ENCODE measurements at places on chromosomes 2 and 18.

GRCh38 chr2:1494906-1495305 is 81.6 kb downstream of the TPO start:
- no peak for DNase-seq

- no peak for DNase-seq
These were observed 205.0 kb downstream of the RAD51AP2 start for GRCh38 chr2:17313261-17313660.

DNA sequence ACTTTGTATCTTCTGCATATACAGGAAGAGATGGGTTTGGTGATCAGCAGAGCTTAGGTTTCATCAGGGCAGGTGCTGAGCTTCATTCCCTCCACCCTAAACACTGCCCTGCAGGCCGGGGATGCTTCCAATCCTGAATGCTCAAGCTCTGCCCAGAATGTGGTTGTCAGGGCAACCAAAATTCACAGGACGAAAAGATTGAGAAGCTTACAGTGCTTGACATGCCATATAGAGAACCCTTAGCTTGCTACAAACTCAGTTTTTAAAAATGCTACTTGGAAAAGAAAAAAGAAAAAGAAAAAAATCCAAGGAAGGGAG is 65.6 kb downstream of the SH3RF3 start:
- no peak for DNase-seq

DNA sequence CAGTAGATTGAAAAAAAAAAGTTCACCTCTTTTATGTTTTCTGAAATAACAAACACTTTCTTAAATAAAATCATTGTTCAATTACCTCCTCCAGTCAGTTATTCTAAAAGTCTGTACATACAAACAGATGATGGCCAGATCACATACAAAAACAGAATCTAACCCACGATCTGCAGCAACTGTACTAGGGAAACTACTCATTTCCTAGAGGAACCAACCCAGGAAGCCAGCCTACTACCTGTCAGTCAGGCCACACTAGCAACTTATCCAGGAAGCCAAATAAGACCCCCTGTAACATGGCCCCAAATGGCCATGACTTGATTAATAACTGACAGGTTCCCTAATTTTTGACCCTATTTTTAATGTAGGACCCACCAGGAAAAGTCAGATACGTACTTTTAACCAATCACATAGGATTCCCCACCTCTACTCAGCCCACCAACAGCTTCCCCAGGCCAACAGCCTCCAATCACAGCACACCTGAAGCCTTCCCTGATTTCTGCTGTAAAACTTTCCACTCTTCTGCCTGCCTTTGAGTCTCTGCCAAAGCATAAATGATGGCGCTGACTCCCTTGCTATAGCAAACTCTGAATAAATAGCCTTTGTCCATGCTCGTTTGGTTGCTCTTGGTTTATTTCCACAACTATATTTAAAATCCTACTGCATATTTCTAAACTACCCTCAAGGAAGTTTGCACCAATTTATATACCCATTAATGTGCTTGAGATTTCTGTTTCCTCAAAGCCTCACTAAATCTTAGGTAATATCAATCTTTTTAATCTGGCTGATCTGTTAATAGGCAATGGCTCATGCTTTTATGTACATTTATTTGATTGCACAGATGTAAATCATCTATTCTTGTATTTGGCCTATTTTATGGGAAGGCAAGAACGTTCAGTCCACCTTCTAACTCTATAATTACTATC is 486.4 kb downstream of the FBXO15 start:
- DNase-seq, result no peak

DNA sequence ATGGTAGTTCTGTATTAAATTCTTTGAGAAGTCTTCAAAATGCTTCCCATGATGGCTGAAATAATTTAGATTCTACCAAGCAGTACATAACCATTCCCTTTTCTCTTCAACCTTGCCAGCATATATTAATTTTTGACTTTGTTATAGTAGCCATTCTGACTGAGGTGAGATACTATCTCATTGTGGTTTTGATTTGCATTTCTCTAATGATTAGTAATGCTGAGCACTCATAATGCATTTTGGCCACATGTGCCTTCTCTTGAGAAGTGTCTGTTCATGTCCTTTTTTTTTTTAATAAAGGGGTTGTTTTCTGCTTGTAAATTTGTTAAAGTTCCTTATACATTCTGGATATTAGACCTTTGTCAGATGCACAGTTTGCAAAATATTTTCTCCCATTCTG is 173.9 kb downstream of the CALCRL start:
- no peak for DNase-seq

- no peak for DNase-seq
These were observed 3.5 kb upstream of the RNU4ATAC start for GRCh38 chr2:121527009-121527682.

DNA sequence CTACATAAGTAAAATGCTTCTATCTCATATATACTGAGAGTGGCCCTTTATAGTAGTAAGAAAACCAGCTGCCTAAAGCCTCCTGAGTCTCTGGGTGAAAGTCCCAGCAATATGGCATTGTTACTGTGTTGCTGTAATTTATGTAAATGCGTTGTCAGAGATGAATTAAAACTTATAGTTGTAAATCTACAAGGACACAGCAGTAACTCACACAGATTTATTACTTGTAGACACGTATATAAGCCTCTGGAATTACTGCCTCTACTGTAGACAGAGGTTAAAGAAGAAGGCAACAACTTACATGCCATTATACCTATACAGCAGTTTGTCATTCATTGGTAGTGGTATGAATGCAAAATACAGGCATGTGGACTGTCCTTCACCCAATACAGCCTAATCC is 169.1 kb upstream of the BOD1L2 start:
- no peak for DNase-seq

- DNase-seq, result no peak
These were observed 3.0 kb downstream of the ANKRD53 start for GRCh38 chr2:70981421-70981820.

GRCh38 chr2:139165041-139165440 is 384.9 kb upstream of the NXPH2 start:
- DNase-seq, result no peak

GRCh38 chr2:127581050-127581345 is 45.5 kb downstream of the MYO7B start:
- no peak for DNase-seq

DNA sequence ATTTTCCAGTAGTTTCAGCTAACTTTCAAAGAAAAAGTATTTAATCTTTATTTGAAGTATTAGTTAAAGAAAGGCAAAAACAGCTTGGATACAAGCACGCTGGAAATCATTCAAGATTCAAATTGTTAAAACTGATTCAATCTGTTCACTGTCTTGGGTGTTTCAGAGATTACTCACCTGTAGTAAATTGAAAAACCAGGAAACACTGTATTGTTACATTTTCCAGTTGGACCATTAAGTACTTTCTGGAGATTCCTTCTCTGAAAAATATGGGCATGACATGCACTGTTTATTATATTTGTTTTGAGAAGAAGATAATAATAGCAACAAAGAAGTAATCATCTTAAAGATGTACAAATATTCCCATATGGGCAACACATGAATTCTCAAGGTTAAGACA is 196.1 kb downstream of the UBE2E3 start:
- no peak for DNase-seq

GRCh38 chr2:239776436-239777005 is 248.6 kb downstream of the NDUFA10 start:
- no peak for DNase-seq

GRCh38 chr2:74438248-74438647 is 3.5 kb downstream of the RTKN start:
- DNase-seq, result no peak

DNA sequence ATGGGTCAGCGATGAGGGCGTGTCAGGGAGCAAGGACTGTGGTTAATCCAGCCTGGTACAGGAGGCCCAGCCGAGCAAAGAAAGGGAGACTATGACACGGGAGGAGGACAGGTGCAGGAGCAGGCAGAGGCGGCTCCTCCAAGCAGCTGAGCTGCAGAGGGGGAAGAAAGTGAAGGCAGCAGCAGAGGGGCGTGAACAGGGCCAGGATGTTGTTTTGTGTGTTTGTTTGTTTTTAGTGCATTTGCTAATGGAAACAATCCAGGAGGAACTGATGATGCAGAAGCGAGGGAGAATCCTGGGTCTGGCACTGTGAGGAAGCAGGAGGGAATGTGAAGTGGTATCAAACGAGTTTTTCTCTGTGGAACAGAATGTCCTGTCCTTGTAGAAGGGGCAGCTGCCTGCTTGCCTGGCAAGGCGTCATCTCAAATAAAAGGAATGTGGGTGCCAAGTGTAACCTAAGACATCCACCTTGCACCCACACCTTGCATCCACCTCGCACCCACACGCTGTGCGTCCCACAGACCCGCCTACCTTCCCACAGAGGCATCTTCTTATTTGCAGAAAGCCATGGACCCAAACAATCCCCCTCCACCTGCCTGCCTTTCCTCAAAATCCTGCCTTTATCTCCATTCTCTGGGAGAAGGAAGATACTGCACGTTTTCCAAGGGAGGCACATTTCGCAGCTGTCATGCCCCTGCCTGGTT is 134.8 kb downstream of the SH3BP4 start:
- DNase-seq, result no peak

DNA sequence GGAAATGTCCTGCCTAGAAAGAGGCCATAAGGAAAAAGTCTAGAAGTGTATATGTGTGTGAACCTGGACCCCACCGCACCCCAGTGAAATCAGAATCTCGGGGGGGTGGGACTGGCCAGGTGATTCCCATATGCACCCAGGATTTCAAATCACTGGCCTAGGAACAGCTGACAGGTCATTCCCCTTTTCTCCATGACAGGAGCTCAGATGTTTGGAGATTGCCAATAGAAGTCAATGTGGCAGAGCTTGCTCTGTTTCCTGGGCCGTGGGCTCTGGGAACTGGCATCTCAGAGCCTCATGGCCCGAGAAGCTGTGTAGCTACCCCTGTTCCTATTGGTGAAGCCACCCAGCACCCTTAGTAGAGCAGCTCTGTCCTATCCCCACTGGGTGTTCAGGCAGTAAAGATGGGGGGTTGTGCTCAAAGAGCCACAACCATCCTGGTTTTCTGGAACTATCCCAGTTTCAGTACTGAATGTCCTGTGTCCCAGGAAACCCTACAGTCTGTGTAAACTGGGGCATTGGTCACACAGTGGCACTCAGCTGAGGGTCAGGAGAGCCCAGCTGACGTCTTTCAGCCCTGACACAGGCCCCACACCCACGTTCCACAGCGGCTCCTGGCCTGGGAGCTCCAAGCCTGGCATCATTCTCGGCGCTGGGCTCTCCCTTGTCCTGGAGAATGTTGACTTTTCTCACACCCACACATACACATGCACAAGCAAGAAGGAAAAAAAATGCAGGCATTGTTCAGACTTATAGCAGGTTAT is 18.9 kb downstream of the GNLY start:
- no peak for DNase-seq

DNA sequence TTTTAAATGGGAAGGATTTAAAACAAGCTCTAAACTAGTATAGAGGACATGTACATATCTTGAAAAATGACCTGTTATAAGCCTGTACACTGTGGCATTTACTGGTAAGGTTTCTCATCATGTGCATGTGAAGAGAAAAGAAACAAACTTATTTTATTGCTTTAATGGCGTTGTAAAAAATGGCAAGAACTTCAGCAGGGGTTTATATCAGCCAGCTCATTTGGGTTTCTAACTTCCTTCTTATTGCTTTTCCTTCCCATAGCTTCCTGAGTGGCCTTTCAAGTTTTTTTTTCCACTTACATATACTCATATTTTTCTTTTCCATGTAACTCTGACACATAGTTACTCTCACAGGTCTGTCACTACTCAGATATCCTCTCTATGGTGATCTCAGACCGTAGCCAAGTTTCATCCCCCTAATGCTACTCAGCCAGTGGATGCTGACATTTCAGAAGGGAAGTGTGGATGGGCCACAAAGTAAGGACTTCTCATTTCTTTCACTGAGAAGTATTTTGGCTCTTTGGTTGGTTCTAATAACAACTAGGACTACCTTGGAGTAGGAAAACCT is 198.2 kb downstream of the PARD3B start:
- DNase-seq, result no peak

Measured in stimulated activated CD4-positive, alpha-beta T cell treated with anti-CD3 and anti-CD28 coated beads, TNF-alpha, amount 100 ng/mL, for 1 hour (primary cell).